Stromal cell of bone marrow (primary cell): ENCODE measurements at places on chromosomes 12 and 14.
A peak's percentile ranks its signal among the peaks of the same experiment; 100 is the strongest.

DNA sequence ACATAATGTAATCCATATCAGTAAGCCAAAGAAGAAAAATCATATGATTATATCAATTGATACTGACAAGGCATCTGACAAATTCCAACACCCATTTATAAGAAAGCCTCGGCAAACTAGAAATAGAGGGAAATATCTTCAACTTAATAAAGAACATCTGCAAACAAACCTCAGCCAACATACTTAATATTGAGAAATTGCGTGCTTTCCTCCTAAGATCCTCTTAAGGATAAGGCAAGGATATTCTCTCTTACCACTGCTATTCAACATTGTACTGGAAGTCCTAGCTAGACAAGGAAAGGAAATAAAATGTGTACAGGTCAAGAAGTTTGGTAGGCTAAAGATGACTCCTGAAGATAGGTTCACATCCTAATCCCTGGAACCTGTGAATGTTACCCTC is 115.9 kb downstream of the DERA start:
- DNase-seq: no peak

- no peak for DNase-seq
These were observed 56.5 kb upstream of the GZMB start for GRCh38 chr14:24690492-24690891.

DNA sequence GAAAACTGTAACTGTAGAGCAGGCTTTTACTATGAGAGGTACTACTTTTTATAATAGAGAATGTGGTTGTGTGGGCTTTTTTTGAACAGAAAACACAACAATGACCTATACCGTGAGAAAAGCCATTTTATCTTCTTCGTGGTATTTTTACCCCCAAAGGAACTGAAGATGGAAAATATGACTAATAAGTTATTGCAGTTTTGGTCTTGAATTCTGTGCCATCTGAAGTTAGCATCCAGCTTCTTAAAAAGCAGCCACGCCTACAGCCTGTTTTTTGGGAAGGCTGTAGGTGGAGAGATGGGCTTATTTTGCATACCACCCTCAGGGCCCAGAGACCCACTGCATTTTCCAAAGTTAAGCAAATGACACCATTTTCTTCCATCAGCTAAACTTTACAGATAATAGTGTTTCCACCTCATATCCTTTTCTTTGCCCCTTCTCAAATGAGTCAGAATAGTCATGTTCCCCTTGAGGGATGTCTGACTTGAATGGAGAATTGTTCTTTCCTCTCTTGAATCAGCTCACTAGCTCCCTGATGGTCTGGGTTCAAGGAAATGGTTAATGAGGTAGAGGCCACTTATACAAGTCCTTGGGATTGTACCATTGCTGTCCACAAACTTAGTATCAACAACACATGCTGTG is 53.0 kb downstream of the TBC1D30 start:
- DNase-seq: no peak

GRCh38 chr12:102371165-102371564 is 109.2 kb downstream of the IGF1 start:
- DNase-seq: no peak

GRCh38 chr12:132356691-132357622 is 27.6 kb upstream of the GALNT9 start:
- no peak for DNase-seq

- DNase-seq: no peak
These were observed 601 bp downstream of the COX14 start for GRCh38 chr12:50112456-50113218.

DNA sequence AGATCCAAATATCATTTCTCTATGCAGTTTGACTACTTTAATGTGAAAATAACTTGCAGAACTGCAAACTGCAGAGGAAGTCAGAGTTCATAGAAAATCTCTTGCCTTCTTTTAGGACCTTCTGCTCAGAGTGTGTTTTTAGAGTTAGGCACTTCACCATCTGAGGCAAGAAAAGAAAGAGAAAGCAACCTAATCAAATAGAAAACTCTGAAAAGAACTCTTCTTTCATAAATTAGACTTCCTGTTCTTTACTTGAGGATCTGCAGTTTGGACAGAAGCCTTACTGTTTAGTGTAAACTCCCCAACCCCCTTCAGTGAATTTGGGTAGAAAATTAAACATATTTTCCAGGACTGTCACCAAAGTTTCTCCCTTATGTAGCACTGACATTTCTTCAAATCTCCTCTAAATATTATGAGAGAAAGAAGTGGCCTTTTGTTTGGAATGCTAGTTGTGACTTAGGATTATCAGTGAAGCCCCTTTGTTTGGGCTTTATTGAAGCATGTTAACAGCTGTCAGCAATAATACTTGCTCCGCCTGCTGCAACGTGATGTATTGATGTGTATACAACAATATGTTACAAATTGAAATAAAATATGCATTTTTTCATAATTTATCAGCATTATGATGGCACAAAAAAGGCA is 99.5 kb downstream of the PDZRN4 start:
- DNase-seq: no peak

DNA sequence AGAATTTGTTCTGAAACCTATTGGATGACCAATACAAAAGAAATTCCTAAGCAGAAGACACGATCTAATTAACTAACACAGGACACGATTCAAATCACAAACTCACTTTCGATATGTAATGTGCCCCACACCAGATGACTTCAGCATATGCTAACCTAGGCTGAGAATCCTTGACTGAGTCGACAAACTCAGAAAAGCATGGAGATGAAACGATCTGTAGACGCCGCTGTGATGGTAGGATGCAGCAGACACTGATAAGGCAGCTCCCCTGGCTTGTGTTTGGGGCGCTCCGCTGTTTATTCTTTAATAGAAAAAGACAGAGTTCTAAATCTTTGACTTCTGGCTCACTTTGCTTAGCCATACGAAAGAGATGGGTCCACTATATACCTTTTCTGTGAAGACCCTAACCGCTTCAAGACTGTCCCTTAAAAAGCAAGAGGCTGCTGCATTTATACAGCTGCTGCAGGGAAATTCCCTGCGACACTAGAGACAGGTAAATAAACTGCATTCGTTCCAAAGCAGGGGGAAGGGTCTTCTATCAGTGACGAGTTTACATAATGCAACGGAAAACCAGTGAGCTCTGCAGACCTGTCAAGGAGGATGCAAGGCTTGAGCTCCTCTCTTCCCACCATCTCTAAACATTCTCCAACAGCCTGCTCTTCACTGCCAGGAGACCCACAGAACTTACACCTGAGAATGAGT is 929 bp downstream of the CHD8 start:
- DNase-seq: no peak

GRCh38 chr12:85007836-85008235 is 28.2 kb downstream of the TSPAN19 start:
- peak; percentile 84 for DNase-seq

- DNase-seq: no peak
These were observed 11.7 kb downstream of the BEST3 start for GRCh38 chr12:69687390-69687789.

DNA sequence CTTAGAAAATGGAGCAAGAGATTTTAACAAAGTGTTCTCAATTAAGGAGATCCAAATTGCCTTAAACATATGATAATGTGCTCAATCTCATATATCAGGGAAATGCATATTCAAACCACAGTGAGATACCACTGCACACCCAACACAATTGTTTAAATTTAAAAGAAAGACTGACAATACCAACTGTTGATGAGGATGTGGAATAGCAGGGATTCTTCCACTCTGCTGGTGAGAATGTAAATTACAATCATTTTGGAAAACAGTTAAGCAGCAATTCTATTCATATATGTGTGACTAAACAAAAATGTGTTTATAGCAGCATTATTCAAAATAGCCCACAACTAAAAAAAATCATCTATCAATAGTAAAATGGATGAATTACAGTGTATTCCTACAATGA is 144.2 kb downstream of the KICS2 start:
- DNase-seq: no peak

GRCh38 chr12:58633479-58633878 is 286.8 kb downstream of the LRIG3 start:
- no peak for DNase-seq

DNA sequence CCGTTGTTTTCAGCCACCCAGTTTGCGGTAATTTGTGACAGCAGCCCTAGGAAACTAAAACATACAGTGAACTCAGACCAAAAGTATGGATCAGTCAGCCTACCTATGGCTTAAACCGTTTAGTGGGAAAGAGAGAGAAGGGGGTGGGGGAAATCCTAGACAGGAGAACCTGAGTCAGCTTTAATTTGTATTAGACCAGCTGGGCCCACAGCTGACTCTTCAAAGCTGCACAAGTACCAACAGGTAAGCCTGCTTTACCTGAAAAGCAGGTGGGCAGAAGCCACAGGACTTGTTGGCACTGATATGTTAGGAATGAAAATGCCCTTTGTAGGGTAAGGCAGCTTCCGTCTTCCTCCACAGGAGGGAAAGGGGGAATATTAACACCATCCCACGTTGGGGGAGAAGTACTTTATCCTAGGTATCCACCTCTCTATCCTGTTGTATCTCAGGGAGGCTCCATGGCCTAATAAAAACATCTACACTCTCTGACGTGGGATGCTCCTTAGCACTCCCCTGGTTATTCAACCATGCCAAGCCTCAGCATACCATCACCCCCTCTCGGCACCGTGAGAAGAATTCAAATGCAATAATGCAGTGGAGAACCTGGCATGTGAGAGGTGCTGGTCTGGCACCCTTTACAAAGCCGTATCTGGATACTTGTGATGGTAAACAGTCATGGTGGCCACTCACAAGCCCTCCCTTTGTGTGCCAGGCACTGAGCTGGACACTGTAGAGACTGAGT is 70.3 kb downstream of the STON2 start:
- no peak for DNase-seq

DNA sequence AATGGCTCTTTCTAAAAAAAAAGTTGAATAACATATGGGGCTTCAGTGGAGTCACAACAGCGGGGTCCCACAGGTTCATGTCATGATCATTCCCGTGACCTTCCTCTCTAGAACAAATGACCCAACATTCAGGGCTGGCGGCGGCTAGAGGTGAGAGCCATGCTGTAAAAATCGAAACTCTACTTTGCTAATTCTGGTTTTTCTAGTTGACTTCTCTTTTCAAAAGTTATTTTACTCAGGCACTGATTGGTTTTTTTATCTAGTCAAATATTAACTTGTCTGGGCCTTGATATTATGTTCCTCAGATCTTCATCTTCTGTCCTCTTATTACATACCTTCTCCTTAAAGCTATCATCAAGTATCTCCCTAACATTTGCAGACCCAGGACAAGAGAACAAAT is 402.9 kb upstream of the SOX5 start:
- DNase-seq: no peak

- DNase-seq: no peak
These were observed 4.5 kb downstream of the HVCN1 start for GRCh38 chr12:110684312-110684836.
